ENCODE measurements at places on chromosomes 7 and 10. TPM values are rescaled to one million over a fixed set of nuclear protein-coding genes. Genes with fewer than 3 reads are reported as not detected.

GRCh38 chr7:129066290-129067131 lies 11.6 kb upstream of the TNPO3 start:
- peak; percentile 68 for DNase-seq

DNA sequence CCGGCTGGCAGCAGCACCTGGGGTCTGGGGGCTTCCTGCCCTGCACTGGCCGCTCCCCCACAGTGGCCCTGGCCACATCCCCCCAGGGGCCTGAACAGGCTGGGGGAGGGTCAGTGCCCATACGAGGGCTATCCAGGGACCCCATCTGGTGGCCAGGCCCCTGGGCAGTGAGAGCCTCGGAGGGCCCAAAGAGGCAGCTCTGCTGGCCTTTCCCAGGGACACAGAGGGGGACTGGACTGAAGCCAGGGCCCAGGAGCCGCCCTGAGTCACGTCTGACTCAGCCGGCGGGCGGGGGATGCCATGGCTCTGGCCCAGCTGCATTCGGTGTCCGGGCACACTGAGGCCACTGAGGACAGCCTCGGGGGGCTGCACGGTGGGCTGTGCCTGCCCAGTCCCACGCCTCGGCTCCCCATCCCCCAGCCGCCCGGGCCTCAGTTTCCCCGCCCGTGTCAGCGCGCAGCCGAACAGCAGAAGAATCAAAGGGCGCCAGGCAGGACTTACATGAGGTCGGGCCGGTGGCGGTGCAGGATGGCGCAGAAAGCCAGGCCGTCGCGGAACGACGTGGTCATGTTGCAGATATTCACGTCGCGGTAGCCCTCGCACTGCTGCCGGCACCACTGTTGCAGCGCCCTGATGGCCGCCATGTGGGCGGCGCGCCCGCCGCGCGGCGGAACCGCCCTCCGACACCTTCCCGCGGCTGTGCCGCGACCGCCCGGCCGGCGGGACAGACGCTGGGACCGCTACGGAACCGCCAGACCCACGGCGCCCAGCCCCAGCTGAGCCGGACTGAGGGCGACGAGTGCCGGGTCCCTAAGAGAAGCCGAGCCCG lies at the start of gene MICALL2:
Gene MICALL2, minus strand, starts transcription at position 788 of the 829 bp plus-strand sequence. Its CDS starts 144 bp downstream, at position 644.
- peak; percentile 89 for DNase-seq

- no peak for DNase-seq
Observed at GRCh38 chr10:44874166-44874565, 37.0 kb upstream of the TMEM72 start.

GRCh38 chr7:22610263-22610662 lies 110.3 kb upstream of the STEAP1B start:
- no peak for DNase-seq

DNA sequence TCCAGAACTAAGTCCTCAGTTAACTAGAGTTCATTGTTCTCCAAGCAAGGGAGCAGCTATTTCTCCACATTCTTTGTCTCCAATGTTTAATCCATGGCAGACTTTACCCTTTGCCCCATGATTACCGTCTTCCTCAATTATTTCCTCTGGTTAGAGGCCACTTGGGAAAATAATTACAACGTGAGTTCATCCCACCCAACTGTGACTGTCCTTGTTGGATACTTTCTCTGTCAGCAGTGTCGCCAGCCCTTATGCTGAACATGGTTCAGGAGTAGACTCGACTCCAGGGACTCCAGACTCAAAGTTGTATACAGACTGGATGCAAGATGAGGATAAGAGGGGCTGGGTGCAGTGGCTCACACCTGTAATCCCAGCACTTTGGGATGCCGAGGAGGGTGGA lies 17.1 kb upstream of the SEPHS1 start:
- DNase-seq: no peak

DNA sequence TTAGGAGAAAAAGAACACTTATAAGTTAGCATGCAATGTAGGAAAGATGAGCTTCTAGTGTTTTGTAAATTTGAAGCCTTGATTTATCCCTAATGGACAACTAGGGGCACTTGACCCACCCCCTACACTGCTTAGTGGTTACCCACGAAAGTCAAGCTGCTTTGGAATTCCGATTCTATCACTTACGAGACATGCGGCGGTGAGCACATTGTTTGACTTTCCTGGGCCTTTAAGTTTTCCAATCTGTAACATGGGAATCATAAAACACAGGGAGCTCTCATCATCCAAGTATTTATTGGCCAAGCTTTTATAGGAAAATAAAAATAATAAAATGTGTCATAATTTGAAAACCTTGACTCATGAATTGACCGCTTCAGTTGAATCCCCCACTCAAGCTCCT lies 78.7 kb upstream of the PDK4 start:
- DNase-seq: no peak

- no peak for DNase-seq
Observed at GRCh38 chr7:129550693-129551360, 48.5 kb downstream of the SMKR1 start.

DNA sequence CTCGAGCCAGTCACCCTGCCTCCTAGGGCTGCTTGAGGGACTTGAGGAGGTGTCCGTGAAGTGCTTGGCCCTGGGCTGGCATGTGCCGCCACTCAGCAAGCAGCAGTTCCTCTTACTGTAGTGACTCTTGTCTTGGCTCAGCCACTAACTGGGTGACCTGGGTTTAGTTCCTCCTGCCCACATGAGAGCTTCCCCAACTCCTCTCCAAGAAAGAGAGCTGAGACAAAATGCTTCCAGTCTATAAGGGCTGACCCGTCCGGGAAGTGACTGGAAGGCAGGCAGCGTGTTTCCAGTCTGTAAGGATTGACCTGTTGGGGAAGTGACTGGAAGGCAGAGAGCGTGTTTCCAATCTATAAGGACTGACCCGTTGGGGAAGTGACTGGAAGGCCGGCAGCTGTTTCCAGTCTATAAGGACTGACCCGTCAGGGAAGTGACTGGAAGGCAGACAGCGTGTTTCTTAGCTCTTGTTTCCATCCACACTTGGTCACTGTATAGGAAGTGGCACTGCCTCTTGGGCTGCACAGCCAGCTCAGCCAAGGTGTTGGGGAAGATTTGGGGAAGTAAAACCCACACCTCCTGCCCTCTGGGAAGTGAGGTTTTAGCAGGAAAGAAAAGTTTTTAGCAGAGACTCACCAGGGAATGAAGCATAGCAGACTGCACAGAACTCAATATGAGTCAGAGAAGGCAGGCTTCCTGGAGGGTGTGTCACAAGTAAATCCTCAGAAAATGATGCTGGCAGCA lies 53.3 kb upstream of the PPIF start:
- DNase-seq: peak; percentile 70

DNA sequence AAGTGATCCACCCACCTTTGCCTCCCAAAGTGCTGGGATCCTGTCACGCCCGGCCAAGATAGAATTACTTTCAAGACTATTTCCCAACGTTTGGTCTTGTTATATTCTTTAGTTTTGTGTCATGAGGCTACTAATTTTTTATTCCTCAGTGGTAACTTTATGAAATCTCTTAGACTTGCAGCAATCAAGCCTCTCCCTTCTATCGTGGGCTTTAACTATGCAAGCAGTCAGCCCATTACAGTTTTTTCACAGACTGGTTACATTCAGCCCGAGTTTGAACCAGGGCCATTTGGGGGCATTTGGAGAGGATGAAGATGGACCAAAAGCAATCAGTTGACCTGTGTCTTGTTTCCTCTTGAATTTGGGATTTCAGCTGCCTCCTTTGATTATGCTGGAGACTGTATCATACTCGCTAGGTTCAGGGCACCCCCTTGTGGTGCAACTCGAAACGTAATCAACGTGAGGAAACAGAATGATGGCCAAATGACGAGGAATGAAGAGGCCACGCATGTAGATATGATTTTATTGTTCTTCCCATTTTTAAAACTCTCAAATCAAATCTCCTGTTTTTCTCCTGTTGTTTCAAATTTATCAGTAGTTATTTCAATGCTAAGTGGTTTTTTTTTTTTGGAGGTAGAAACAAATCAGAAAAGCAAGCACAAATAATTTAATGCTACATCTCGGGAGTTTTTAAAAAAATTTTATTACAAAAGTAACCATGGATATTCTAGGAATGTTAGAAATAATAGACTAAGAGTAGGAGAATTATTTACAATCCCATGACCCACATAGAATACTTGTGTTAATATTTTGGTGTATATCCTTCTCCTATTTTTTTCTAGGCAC lies 151.6 kb downstream of the KIAA1217 start:
- DNase-seq: peak; percentile 67

The GPC2 gene
- total RNA-seq: 4.7 TPM

The TCAF1 gene
- 62.7 TPM for total RNA-seq

The GPR22 gene
- under 0.01 TPM for total RNA-seq

The AGAP6 gene
- total RNA-seq: 4.0 TPM

The MOGAT3 gene
- total RNA-seq: not detected

The IRF5 gene
- total RNA-seq: 10.9 TPM
